NCI-H2227 treated with DMSO at 0.1 percent for 48 hours (cell line): ENCODE measurements at places on chromosomes 13 and 19.

GRCh38 chr19:4119763-4120162, 4.2 kb downstream of the MAP2K2 start:
- no peak for DNase-seq

GRCh38 chr13:76950101-76950500, 1.8 kb downstream of the ACOD1 start:
- DNase-seq = no peak

GRCh38 chr19:49988433-49988832, 27.5 kb upstream of the SIGLEC11 start:
- no peak for DNase-seq

DNA sequence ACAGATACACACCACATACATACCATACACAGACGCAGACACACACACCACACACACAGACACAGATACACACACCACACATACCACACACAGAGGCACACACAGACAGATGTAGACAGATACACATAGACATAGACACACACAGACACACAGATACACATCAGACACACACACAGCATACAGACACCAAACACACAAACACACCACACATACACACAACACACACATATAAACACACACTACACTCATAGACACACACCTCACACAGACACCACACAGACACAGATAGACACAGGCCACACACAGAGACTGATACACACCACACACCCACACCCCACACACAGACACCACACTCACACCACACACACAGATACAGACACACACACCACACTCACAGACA, 24.9 kb upstream of the SLC7A10 start:
- no peak for DNase-seq

GRCh38 chr19:47469363-47469700, 2.4 kb downstream of the SLC8A2 start:
- no peak for DNase-seq

GRCh38 chr13:110018009-110018408, 231.6 kb upstream of the IRS2 start:
- no peak for DNase-seq

GRCh38 chr19:18708452-18709231, 25.2 kb downstream of the CRTC1 start:
- no peak for DNase-seq

GRCh38 chr13:38346764-38347163, 2.9 kb upstream of the UFM1 start:
- DNase-seq = no peak

DNA sequence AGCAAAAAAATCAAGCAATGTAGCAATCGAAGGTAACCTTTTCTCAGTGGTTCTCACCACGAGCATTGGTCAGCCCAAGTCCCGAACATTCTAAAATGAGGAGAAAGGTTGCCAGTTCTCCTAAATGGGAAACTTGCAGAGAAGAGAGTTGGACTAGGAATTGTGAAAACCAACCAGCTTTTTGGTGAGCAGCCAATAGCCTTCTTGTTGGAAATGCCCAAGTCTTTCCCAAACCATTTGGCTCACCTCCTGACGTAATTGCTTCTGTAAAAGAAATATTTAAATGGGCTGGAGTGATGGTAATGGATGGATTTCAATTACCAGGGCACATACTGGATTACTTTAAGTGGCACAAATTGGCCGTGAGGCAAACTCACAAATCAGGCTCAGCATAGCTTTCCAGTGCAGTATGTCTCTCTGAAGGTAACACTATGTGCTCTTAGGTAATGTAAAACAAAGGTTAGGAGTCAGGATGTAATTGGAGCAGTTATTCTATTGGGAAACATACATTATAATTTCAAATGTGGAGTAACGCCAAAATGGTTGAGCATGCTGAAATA, 423.2 kb downstream of the KLF5 start:
- no peak for DNase-seq

DNA sequence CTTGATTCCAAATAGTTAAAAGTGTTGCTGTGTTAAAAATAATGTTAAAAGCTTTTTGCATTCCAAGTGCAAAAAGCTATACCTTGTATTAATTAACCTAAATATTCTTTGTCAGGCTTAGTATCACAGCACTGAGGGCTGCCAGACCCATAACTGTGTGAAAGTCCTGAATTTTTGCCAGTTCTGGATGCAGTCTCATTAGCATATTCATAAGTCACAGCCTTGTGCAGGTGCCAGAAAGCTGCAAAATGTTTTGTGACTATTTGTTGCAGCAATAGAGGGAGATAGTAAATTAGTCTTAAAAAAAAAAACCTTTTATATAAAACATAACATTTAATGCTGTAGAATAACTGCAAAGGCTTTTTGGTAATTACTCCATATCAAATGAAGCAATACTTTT, 56.6 kb downstream of the SLITRK1 start:
- no peak for DNase-seq

- DNase-seq = no peak
These were observed 53.2 kb downstream of the GPALPP1 start for GRCh38 chr13:45042539-45042938.

- no peak for DNase-seq
These were observed 452 bp upstream of the PSMD8 start for GRCh38 chr19:38373907-38374331.
